Esophagus squamous epithelium (tissue), 5 donors: ENCODE measurements at places on chromosomes 11 and 22.

GRCh38 chr11:97202613-97203292, 812.9 kb downstream of the JRKL start:
- DNase-seq = no peak

DNA sequence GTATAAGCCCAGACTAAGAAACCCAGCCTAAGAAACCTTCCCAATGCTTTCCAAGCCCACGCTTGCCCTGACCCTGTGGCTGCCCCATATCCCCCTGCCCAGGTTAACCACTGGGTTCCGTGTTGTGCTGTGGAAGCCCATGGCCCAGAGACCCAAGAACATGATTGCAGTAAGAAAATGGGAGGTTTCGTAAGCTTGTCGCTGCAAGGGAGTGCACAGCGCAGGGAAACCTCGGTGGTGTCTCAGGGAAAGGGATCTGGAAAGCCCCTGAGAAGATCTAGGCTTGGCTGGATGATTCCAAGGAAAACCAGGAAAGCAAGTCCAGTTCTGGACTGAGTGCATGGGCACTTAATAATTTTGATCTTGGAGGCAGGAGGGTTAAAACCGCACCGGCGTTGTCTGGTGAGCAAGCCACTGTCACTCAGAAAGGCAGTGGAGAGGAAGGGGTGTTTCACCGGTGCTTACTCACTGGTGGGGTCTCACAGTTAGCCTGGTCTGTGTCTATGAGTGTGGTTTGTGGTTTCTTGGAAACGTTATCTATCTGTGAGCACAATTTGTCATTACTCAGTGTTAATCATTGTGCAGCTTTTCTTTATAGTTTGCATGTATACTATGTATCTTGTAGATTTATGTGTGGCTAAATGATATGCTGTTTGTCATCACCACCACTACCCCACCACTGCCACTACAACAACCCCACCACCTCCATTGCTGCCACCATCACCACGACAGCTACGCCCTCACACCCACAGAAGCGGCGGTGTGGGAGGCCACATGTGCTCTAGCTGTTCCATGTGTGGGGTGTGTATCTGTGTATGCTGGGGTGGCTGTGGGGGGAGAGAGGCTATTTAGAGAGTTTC, 53.3 kb upstream of the PRDM11 start:
- DNase-seq = no peak

GRCh38 chr11:123839131-123839530, 33.0 kb upstream of the OR6M1 start:
- DNase-seq = no peak

- DNase-seq = no peak
Measured at GRCh38 chr22:39468487-39469325, 11.9 kb downstream of the MGAT3 start.

- DNase-seq = no peak
Measured at GRCh38 chr11:10847960-10848860, 9.6 kb downstream of the ZBED5 start.

DNA sequence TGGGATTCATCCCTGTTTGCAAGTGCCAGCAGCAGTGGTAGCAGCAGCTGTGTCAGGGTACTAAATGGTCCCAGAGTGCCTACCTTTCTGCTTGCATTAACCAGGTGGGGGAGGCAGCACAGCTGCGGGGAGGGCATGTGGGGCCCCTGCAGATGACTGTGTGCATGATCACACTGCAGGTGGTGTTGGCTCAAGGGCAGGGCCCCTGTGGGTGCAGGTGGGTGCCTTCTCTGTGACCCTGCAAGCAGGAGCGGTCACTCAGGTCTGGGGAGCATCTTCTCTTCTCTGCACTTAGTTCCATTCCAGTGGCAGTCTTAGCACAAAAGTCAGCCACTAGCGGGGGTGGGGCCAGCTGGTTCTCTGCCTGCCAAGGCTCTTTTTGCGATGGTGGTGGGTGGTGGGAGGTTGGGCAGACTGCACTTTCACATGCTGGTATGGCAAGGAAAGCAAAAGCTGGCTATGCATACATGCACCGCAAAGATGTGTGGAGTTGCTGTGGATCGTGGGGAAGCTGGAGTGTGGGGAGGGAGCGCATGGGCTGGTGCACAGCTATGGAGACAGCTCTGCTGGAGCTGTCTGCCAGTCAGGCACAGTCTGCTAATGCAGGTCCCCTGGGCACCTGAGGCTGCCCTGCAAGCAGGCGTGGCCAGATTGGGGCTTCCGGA, 157.1 kb downstream of the DYNC2H1 start:
- DNase-seq = no peak

DNA sequence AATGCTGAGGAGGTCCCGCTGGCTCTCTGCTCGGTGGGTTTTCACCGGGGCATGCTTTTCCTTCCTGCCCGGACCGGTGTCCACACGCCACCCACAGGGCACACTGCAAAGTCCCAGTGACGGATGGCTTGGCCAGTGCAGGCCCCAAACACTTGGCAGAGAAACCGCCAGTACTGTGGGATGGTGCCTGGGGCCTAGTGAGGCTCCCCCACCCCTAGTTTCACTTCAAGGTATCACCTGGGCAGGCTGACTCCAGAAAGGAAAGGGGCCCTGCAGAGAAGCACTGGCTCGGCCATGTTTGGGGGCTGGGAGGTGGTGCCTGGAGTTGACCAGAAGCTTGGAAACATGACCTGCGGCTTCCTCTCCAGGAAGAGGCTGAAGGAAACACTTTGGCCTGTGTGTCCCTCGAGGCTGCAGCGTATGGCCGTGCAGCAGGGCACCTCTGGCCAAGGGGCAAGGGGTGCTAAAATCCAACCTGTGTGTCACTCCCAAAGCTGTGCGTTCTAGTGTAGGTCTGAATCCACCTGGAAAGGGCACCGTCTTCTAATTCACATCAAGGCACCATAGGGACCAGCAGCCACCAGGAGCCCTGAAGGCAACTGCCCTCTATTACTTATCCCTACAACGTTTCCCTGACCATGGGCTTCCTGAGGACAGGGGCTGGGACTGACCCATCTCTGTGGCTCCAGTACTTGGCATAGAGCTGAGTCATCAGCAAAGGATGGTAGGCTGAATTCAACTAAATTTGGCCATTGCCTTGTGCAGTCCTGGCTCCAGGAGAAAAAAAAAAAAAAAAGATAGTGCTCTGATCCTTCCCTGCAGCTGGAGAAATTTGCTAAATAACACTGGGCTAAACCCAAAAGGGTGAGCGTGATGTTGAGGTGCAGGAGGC, 22.6 kb downstream of the TPBGL start:
- no peak for DNase-seq

GRCh38 chr11:123122852-123123251, 60.9 kb upstream of the HSPA8 start:
- no peak for DNase-seq

DNA sequence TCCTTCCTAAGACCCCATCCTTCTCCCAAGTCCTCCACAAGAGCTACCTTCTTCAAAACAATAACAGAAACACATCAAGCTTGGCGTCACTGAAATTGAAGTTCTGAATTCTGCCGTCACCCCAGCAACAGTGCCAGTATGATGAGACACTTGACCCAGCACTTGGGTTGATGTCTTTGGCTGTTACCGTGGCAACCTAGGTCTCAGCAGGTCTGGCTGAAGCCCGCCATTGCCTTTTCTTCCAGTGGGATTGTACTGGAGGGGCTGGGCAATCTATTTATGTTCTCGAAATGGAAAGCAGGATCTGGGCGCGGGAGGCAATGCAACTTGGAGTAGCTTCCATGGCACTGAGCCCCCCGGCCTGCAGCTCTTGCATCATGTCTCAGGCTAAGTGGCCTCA, 23.8 kb downstream of the NPTXR start:
- DNase-seq = no peak

GRCh38 chr11:116796548-116796947, 4.9 kb upstream of the APOA5 start:
- no peak for DNase-seq

GRCh38 chr11:119853581-119854360, 124.8 kb upstream of the NECTIN1 start:
- no peak for DNase-seq

DNA sequence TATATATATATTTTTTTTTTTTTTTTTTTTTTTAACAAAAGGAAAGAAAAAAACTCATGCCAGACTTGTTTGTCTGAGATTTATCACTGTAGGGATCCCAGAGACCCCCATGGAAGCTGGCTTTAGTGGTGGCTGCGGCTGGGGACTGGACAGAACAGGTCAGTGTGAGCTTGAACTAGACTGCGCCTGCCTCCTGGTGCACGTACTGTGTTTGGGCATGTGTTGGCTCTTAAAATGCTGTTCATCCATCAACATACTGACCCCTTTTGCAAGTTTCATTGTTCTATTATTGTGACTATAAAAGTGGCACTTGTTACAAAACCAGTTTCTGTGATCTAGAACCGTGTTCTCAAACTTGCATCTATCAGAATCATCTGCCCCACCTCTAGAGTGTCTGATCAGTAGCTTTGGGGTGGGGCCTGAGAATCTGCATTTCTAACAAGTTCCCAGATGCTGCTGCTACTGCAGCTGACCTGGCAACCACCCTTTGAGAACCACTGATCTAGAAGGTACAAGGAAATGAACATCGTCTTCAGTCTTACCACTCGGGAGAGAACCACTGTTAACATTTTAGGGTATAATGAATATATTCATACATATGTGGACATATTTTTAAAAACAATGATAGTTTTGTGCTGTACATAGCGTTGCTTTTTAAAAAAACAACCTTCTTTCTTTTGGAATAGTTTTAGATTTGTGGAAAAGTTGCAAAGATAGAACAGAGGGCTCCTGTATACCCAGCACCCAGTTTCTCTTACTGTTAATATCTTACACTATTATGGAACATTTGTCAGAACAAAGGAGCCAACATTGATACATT, 54.0 kb downstream of the ZNRF3 start:
- DNase-seq = no peak

DNA sequence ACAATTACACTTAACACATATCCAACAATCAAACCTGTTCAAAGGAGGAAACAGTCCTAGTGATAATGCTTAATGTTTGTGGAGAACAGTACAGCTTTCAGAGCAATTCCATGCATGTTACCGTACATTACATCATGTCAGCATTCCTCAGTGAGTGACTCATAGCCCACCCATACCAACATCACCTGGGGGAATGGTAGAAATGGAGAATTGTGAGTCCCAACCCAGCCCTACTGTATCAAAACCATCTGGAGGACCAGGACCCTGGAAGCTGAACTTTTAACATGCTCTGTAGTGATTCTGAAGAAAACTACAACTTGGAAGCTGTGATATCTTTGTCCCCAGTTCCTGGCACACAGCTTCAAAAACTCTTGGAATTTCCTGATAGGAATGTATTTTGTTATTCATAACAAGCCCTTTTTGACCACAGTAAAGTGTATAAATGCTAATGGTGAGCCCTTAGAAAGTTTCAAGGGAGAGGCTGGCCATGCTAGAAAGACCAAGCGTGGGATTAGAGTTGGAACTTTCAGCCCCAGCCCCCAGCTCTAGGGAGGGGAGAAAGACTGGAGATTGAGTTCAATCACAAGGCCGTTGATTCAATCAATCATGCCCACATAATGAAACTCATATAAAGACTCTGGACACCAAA, 301.1 kb downstream of the BUD13 start:
- no peak for DNase-seq

GRCh38 chr11:63910675-63911074, 6.3 kb downstream of the RCOR2 start:
- no peak for DNase-seq

GRCh38 chr11:128865490-128865889, 1.6 kb downstream of the KCNJ1 start:
- DNase-seq = no peak

GRCh38 chr11:108967571-108967970, 302.7 kb downstream of the DDX10 start:
- DNase-seq = no peak

GRCh38 chr22:48858121-48858520, 969.6 kb downstream of the BRD1 start:
- no peak for DNase-seq

- DNase-seq = no peak
Measured at GRCh38 chr22:49406879-49407587, 420.6 kb downstream of the BRD1 start.

DNA sequence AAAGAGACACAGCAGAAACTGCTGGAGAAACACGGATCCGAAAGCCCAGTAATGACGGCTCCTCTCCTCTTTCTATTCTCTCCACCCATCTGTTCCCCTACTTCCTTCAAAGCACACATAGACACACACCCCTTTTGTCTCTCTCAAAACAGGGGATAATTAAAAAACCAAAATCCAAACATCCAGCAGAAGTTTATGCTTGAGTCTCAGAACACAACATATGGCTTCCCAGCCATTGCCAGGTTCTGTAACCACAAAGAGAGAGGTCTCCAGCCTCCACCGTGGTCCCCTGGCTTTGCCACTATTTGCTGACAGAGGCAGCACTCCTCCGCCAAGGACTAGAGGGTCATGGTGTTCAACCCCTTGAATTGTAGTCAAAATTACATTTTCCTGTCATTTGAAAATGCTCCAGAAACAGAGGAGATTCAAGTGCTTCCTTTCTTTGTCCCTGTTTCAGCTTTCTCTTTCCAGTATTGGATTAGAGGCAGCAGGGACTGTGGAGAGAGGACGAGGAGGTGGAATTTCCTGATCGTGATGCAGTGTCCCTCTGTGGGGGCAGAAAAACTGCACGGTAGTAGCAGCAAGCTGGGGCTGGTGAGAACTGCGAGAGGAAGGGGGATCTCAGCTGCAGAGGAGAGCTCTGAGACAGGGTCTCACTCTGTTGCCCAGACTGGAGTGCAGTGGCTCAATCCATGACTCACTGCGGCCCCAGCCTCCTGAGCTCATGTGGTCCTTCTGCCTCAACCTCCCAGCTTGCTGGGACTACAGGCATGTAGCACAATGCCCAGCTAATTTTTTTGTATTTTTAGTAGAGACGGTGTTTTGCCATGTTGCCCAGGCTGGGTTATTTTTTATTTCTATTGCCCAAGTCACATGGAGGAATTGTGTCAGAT, 60.3 kb downstream of the UBASH3B start:
- no peak for DNase-seq

DNA sequence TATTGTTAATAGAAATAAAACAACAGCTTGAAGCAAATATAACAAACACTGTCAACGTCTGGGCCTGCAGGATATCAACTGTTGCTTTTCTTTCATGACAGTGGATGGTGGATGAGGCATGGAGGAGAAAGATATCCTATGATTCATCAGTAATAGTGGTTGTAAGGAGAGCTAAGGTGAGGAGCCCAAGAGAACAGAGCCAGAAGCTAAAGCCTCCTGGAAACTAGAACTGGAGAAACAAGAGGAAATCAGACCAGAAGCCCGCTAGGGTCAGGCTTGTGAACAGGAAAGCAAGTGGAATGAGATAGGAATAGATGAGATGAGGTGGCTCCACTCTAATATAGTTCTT, 37.7 kb upstream of the MMP12 start:
- DNase-seq = no peak

- DNase-seq = no peak
Measured at GRCh38 chr11:43963279-43963620, 20.8 kb downstream of the C11orf96 start.

GRCh38 chr11:101063706-101064105, 65.9 kb downstream of the PGR start:
- no peak for DNase-seq
